ENCODE measurements at places on chromosomes 2 and 18.

DNA sequence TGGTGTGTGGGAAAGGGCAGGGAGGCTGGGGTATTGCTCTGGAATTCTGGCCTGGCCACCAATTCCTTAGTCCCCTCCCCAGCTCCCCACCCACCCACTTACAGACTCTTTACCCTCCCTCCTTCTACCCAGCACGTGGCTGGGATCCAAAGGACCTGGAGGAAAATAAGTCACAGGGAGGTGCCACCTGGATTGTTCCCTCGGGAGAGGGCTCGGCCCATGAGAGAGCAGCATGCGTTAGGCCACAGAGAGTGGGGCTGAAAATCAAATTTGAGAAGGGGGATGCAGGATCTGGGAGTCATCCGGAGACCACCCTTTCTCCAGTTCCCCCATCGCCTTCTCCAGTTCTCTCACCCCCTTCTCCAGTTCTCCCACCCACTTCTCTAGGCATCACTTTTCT, 3.0 kb downstream of the ASPRV1 start:
- no peak for DNase-seq

GRCh38 chr18:10381516-10381915, 72.9 kb upstream of the APCDD1 start:
- DNase-seq, result no peak

DNA sequence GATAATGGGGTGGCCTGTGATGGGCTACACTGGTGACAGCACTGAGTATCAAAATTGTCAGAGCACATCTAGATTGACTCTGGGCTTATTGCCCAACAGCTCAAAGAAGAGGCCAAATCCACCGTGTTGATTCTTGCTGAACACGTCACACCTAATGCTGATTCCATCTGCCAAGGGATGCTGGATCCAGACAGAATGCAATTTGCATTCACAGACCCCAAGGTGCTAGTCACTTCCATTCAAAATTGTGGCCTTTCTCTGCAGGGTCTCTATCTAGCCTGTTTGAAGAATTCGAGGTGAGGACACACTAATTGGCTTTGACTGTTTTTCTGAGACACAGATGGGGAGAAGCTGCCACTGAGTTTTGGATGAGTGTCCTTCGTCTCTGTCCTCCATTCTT, 13.5 kb upstream of the GPR39 start:
- DNase-seq, result no peak

DNA sequence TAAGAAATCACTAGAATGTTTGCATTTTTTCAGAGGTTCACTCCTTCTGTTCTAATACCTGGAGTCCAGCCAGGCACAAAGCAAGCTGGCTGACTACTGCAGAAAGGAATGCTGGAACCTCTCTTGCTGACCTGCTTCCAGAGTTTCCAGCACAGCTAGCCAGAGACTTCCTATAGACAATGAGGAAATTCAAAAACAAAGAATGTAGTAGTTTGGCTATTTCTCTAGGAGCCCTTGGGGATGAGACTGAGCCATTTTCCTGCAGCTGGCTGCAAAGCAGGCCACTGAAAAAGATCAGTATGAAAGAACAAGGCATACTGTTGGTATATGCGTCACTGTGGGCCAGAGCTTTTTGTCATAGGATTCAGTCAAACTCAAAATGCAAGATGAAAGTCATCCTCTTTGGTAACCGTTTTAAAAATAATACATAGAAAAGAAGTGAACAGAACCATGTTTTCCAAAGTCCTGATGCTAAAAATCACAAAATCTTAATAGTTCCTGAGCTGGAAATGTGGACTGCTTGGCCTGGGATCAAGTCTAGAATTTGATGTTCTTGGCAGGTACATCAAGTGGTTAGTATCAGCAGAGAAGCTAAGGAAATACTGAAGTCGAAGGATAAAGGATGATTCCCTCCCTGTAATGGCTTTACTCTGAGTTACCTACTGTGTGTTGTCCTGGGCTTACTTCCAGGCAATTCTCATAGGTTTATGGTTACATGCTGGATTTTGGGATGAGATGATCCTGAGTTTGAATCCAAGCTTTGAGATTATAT, 9.0 kb upstream of the DSEL start:
- no peak for DNase-seq

DNA sequence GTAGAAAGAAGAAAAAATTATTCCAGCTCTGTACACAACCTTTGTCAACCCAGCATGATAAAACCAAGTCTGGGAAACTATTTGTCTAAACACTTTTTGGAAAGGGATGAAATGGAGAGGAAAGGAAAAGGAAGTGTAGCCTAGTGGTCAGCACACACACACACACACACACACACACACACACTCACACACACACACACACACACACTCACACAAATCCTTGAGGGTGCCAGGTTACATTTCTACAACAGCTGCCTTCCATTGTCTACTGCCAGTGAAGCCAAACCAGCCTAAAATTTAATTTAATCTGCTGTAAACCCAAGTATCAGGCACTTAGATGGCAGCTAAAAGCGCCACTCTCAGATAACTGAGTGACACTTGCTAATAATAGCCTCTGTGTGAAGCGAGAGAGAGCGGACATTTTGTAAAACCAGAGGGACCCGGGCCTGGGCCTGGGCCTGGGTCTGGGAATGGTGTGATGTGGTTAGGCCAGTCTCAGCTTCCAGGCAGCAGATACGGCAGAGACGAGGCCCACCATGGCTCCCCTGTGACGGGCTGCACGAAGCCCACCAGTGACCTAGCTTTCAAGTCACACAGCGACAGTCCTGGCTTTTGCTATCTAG, 32.4 kb downstream of the BCL11A start:
- DNase-seq, result no peak

GRCh38 chr2:44934038-44934982, 7.2 kb upstream of the SIX3 start:
- DNase-seq, result peak; percentile 82

- DNase-seq, result no peak
Measured at GRCh38 chr2:105776560-105776928, 31.8 kb downstream of the NCK2 start.

GRCh38 chr2:1675633-1676032, 68.7 kb downstream of the PXDN start:
- DNase-seq, result no peak

- no peak for DNase-seq
Measured at GRCh38 chr2:53463806-53464726, 303.5 kb upstream of the CHAC2 start.
